Progenitor cell of endocrine pancreas (in vitro differentiated cells): ENCODE measurements at places on chromosomes 3 and 15.

DNA sequence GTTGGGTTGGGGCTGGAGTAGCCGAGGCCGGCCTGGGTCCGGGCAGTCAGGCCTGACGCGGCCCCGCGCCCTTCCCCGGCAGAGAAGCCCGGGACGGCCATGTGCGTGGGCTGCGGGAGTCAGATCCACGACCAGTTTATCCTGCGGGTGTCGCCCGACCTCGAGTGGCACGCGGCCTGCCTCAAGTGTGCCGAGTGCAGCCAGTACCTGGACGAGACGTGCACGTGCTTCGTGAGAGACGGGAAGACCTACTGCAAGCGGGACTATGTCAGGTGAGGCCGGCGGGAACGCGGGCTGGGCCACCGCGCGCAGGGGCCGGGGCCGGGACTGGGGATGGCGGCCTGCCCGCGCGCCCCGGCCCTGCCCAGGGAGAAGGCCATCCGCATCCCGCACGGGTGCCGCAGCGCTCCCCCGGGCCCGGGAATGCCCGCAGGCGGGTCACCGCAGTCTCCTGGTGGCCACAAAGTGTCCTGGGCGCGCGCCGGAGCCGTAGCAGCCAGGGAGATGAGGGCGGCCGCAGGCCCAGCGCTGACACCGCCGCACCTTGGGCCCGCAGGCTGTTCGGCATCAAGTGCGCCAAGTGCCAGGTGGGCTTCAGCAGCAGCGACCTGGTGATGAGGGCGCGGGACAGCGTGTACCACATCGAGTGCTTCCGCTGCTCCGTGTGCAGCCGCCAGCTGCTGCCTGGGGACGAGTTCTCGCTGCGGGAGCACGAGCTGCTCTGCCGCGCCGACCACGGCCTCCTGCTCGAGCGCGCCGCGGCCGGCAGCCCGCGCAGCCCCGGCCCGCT lies 1.3 kb downstream of the ISL2 start:
- H3K4me3 ChIP-seq: peak overlapping the region; percentile 67
- peaks cover 28% of the 10 kb centered on the region for H3K4me1 ChIP-seq
- H3K27ac ChIP-seq: no peak overlapping the region
- DNase-seq: peak; percentile 26
- H3K27me3 ChIP-seq: peaks cover 87% of the 10 kb centered on the region

DNA sequence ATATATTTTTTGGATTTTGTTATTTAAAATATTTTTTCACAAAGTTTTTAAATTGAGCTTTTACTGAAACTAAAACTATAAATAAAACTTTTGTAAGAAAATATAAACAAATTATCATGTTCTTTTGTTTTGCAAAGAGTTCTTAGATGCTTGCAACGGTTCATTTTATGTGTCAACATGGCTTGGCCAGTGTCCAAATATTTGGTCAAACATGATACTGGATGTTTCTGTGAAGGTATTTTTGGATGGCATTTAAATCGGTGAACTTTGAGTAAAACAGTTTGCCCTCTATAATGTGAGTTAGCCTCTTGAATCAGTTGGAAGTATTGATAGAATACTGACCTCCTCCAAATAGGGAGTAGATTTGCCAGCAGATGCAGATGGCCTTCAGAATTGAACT lies 612.6 kb upstream of the NECTIN3 start:
- DNase-seq: no peak
- H3K4me1 ChIP-seq: no peaks in the 10 kb centered on the region
- no peaks in the 10 kb centered on the region for H3K27me3 ChIP-seq

DNA sequence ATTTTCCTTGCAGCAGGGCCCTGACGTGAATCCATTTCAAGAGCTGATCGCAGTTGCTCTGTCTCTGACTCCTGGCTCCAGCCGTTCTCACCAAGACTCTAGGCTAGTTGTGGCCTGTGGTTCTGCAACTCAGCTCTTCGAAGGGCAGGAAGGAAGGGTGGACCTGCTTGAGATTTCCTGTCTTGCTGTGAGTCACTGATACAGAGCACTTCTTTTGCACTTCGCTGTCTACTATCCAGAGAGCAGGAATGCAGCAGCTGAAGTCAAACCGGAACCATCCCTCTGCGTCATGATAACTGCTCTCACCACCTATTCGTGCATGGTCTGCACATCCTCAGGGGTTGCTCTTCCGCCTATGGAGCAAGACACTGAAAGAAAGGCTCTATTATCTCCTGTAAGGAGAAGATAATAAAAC lies 59.7 kb downstream of the RAP2B start:
- peaks cover 1% of the 10 kb centered on the region for H3K4me1 ChIP-seq
- H3K36me3 ChIP-seq: no peaks in the 10 kb centered on the region
- H3K4me3 ChIP-seq: no peak overlapping the region
- H3K27ac ChIP-seq: no peak overlapping the region
- DNase-seq: no peak
- H3K27me3 ChIP-seq: no peaks in the 10 kb centered on the region

DNA sequence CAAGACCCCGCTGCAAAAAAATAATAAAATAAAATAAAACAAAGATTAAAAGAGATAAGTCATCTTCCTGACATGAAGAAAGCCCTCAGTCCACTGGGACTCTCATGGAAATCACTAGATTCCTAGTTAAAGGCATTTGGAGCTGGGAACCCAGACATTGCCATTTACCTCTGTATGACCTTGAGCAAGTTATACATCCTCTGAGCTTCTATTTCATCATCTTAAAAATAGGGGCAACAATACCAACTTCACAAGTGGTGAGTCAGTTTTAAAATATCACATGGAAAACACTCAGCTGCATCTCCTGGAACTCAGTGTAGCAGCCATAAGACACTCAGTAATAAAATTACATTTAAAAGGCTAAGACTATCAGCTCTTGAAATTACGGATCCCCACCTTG lies 334.8 kb downstream of the ERC2 start:
- H3K4me3 ChIP-seq: no peak overlapping the region
- no peak overlapping the region for H3K27ac ChIP-seq
- peaks cover 40% of the 10 kb centered on the region for H3K4me1 ChIP-seq
- no peak for DNase-seq
- peaks cover 1% of the 10 kb centered on the region for H3K36me3 ChIP-seq
- H3K27me3 ChIP-seq: no peaks in the 10 kb centered on the region

DNA sequence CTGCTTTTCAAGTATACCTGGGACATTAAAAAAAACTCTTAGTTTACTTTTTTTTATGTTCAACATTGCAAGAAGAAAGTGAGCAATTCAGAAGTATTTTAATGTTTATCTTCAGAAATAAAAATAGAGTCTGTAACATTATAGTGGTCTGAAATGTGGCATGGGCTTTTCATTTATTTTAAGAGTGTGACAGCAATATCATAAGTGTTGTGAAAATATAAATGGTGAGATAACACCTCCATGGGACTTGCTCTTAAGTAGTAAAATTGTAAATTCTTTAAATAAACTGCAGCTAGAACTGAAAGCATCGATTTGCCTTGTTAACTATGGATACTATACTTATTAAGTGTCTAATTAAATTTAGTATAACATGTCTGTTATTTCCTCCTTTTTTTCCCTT lies 48.8 kb upstream of the ZCWPW2 start:
- H3K27me3 ChIP-seq: no peaks in the 10 kb centered on the region
- no peaks in the 10 kb centered on the region for H3K36me3 ChIP-seq
- H3K4me1 ChIP-seq: peaks cover 7% of the 10 kb centered on the region
- DNase-seq: no peak
- H3K4me3 ChIP-seq: no peak overlapping the region

DNA sequence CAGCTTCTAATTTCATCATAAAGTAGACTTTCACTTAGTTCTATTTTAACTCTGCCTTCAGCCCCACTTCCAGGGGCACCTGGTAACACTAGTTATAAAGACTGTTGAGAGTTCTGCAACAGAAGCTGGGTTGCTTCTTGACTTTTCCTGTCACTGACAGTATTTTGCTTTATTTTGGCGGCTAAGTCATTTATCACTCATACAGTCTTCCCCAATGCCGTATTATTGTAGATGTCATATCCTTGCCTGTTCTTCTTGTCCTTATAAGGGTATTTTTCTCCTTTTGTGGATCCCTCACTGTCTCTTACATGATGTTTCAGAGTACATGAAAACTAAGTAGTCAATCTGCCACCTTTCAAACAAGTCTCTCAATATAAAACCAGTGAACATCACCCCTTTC lies 369.0 kb upstream of the PPP2R3A start:
- H3K27me3 ChIP-seq: peaks cover 4% of the 10 kb centered on the region
- DNase-seq: no peak
- H3K4me1 ChIP-seq: no peaks in the 10 kb centered on the region
- no peaks in the 10 kb centered on the region for H3K36me3 ChIP-seq
- H3K27ac ChIP-seq: no peak overlapping the region

DNA sequence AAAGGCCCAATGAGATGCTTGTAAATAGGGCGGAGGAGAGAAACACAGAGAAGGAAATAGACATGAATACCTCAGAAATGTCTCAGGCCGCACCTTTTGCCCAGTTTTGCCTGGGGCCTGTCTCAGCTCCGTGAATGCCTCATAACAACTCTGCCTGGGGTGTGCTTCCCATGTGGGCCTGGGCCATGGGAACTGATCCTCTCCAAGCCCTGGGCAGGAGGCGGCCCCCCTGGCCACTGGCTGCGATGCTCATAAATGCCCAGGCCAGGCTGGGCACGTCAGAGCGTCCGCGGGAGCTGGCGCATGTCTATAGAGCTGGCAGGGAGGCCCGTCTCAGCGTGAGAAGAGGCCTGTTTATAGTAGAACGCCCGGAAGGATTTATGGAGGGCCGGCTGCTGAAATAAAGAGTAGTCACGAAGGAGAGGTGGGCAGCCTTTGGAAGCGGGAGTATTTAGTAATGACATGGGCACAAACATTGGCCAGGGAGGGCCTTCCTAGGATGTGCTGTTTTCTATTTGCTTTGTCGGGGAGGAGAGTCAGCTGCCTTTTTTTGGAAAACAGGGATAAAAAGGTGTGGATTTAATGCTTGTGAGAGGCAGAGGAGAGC lies 85.9 kb upstream of the IGF1R start:
- no peak for DNase-seq
- H3K27me3 ChIP-seq: peaks cover 57% of the 10 kb centered on the region
- H3K4me1 ChIP-seq: no peaks in the 10 kb centered on the region
- no peak overlapping the region for H3K4me3 ChIP-seq
- no peak overlapping the region for H3K27ac ChIP-seq
- H3K36me3 ChIP-seq: no peaks in the 10 kb centered on the region

DNA sequence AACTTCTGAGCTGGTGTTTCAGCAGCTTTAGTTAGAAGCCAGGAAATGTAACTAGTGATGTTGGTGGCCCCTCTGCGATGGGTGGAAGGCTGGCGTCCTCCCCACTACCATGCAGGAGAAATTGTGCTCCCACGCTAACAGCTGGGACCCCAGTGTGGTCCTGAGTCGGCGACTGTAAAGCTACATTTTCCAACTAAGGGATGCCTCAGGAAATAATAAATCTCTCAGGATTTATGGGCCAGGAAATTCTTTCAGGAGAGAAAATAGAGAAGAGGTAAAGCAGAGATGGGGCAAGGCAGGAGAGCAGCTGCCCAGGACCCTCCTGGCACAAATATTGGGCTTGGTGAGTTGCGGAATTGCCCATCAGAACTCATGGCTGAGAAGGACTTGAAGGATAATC lies 186.9 kb downstream of the OPA1 start:
- no peak overlapping the region for H3K27ac ChIP-seq
- no peak for DNase-seq
- H3K4me3 ChIP-seq: no peak overlapping the region
- H3K36me3 ChIP-seq: no peaks in the 10 kb centered on the region
- peaks cover 40% of the 10 kb centered on the region for H3K4me1 ChIP-seq

GRCh38 chr15:27912283-27912682 lies 186.8 kb downstream of the OCA2 start:
- DNase-seq: no peak
- no peaks in the 10 kb centered on the region for H3K36me3 ChIP-seq
- no peaks in the 10 kb centered on the region for H3K27me3 ChIP-seq
- H3K27ac ChIP-seq: no peak overlapping the region
- H3K4me1 ChIP-seq: no peaks in the 10 kb centered on the region
- H3K4me3 ChIP-seq: no peak overlapping the region

DNA sequence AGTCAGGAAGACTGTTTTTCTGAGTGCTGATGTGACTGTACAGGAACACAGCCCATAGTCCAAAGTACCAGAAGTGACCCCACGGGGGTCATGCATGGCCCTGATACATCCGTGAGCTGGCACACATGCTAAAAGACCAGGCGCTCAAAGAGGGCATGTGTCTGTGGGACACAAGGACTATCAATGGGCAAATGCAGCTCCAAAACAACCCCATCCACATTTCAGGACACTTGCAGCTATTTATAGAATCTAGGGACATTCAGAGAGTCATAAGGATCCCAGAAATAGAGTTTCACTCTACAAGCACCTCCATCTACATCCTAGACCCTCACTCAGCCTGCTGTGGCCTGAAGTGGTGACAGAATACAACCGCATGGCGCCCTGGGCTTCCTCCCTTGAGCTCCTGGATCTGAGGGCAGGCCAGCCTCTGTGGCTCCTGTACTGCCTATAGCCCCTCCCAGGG lies 17.0 kb downstream of the SLC25A20 start:
- H3K4me3 ChIP-seq: no peak overlapping the region
- peaks cover 4% of the 10 kb centered on the region for H3K36me3 ChIP-seq
- no peaks in the 10 kb centered on the region for H3K4me1 ChIP-seq
- no peak overlapping the region for H3K27ac ChIP-seq
- no peak for DNase-seq

DNA sequence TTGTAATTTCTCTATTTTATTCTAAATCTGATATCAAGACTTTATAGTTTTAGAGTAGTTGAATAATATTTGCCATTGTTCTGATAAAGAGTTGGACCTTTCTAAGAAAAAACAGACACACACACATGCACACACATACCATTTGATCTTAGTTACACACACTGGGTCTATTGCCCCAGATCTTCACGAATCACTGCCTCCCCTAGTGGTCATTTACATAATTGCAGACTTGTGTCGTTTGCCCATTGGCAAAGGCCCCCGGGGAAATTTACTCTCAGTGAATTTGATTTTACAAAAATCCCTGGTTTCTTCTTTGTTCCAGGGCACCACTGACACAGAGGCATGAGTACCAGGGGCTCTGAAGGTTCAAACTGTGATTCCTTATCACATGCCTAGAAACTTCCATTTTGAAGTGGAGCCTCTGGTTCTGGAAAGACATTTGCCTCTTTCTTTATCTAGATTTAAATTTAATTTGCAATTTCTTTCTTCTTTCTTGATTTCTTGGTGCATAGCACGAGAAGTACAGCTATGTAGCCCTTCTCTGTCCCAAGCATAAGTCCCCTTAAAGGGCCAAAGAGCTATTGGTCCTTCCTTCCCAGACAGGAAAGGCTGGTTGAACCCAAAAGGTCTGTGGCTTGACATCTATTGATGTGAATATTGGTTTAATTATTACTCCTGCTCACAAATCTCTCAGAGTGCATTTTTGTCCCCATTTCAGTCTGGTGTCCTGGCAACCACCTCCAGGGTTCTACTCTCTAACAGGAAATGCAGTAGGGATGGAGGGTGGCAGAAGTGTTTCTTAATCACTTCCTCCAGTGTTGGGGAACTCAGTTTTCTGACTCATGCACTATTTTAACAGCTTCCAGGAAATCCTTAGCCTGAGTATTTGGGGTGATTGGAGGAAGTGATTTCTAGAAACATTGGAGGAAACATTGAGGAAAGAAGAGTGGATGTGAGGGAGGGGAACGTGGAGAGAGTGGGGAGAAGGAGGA lies 32.4 kb upstream of the SLC6A11 start:
- H3K4me3 ChIP-seq: no peak overlapping the region
- H3K36me3 ChIP-seq: no peaks in the 10 kb centered on the region
- no peak for DNase-seq
- H3K4me1 ChIP-seq: no peaks in the 10 kb centered on the region

GRCh38 chr15:43538091-43538490 lies 20.7 kb downstream of the MAP1A start:
- no peak overlapping the region for H3K4me3 ChIP-seq
- H3K4me1 ChIP-seq: no peaks in the 10 kb centered on the region
- H3K36me3 ChIP-seq: peaks cover 3% of the 10 kb centered on the region
- no peak for DNase-seq
- no peaks in the 10 kb centered on the region for H3K27me3 ChIP-seq
